Right atrium auricular region (tissue), 2 donors: ENCODE measurements at places on chromosomes 7 and 10. TPM values are rescaled to one million over a fixed set of nuclear protein-coding genes. Genes with fewer than 3 reads are reported as not detected.

The PNLIPRP2 gene
- not detected for total RNA-seq

The OPN4 gene
- total RNA-seq, result 0.19 TPM

The MUC3A gene
- total RNA-seq, result 0.24 TPM

The CRYGN gene
- 0.90 TPM for total RNA-seq

- DNase-seq, result peak; percentile 83
These were observed 70.1 kb downstream of the AMZ1 start for GRCh38 chr7:2757904-2758672.

GRCh38 chr10:26939290-26939961, 78.7 kb upstream of the ABI1 start:
- no peak for DNase-seq

DNA sequence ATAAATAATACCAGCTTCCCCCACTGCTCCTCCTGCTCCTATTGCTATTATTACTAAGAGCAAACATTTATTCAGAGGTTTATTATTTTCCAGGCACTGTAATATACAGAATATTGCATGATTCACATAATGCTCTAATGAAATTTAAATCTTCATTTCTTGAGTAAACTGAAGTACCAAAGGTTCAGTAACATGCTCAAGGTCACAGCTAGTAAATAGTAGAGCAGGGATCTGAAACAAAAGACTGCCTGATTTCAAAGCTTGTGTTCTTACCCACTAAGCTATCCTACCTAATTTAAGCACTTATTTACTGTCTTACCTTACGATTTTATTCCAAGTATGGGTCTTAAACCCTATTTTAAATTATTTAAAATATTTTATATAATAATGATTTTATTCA, 126.2 kb downstream of the SNX13 start:
- no peak for DNase-seq

GRCh38 chr10:24762966-24763623, 39.4 kb upstream of the ARHGAP21 start:
- no peak for DNase-seq
